NT2/D1 (cell line): ENCODE measurements at places on chromosomes 12 and 14.

GRCh38 chr14:22226381-22226780 is 362.6 kb downstream of the DAD1 start:
- no peak for DNase-seq

GRCh38 chr12:71214511-71215285 is 56.9 kb upstream of the TSPAN8 start:
- peak; percentile 70 for DNase-seq

- no peak for DNase-seq
These were observed 162.1 kb downstream of the FUT8 start for GRCh38 chr14:65574611-65575010.

DNA sequence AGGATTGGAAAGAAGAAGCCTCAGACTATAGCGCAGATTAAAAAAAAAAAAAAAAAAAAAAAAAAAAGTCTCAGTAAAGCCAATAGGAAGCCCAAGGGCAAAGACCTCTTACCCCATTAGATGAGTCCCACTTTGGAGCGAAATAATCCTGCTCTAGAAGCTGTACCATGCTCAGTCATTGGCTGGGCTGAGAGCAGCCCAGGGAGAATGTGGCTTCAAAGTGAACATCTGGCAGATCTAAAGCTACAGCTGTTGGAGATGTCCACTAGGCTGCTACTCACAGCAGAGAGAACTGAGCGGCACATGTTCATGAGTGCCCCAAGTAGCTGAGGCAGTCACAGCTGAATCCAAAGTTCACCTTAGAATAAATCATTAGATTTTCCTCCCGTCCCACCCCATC is 560.9 kb downstream of the MED13L start:
- DNase-seq, result no peak

GRCh38 chr12:6266971-6267721 is 43.3 kb upstream of the PLEKHG6 start:
- DNase-seq, result no peak

- no peak for DNase-seq
These were observed 5.0 kb downstream of the PLEKHD1 start for GRCh38 chr14:69489495-69489894.

DNA sequence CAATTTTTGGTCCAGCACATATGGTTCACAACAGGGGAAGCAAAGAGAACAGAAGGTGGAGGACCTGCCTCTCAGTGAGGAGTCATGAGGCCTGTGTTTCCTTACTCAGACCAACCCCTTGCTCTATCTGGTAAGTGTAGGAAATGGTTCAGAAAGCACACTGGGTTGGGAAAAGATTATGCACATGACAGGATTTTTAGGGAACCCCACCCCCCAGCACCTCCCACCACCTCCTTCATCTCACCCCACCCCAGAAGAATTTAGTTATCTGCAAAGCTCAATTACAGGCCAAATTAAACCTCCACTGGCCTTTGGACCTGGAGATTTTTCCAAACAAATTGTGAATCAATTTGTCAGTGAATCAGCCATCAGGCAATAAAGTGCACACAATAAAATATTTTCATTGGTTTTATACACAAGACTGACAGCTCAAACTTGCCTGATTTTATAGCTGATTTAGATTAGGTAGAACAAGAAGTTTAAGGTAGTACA is 132.8 kb downstream of the DACT1 start:
- DNase-seq, result no peak

DNA sequence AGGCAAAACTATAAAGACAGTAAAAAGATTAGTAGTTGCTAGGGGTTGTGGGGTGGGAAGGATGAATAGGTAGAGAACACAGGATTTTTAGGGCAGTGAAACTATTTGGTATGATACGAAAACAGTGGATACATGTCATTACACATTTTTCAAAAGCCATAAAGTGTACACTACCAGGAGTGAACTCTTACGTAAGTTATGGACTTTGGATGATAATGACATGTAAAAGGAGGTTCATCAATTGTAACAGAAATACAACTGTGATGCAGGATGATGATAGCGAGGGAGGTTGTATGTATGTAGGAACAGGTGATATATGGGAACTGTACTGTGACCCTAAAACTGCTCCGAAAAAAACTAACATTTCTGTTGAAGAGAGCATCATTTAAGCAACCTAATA is 15.1 kb upstream of the FGF6 start:
- DNase-seq, result no peak

- no peak for DNase-seq
These were observed 403.3 kb downstream of the ADAMTS20 start for GRCh38 chr12:43148691-43149090.

- no peak for DNase-seq
These were observed 1.3 kb downstream of the RITA1 start for GRCh38 chr12:113186666-113187325.

DNA sequence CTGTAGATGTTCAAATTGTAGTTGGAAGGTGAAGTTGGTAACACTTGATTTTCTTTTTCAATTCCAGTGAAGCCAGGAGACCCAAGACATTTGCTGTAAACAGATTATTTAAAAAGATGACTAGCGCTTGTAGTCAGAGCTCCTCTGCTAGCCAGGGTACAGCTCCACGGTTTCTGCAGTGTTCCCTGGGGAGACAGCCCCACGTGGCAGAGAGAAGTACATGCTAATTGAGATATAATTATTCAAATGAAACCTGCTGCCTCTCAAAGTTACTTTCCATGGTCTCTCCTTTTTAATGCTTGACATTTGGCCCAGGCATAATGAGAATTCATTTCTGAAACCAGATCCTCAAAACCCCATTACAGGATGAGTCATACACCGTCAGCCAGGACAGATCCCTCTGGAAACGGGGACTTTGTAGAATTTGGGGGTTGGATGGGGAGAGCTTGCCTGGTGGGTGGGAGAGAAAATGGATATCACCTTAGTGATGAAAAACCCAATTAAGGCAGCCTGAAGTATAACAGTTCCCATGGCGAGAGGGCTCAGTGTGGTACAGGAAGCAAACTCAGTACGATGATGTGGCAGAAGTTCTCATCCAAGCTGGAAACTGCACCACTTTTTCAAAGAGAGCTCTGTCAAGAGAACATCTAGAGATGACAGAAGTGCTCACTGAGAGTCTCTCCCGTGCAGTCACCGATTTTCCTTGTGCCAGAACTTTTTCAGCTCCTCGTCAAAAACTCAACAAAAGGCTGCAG is 637.7 kb upstream of the TMEM132C start:
- DNase-seq, result no peak

- no peak for DNase-seq
These were observed 57.4 kb downstream of the TMTC1 start for GRCh38 chr12:29726321-29726692.

DNA sequence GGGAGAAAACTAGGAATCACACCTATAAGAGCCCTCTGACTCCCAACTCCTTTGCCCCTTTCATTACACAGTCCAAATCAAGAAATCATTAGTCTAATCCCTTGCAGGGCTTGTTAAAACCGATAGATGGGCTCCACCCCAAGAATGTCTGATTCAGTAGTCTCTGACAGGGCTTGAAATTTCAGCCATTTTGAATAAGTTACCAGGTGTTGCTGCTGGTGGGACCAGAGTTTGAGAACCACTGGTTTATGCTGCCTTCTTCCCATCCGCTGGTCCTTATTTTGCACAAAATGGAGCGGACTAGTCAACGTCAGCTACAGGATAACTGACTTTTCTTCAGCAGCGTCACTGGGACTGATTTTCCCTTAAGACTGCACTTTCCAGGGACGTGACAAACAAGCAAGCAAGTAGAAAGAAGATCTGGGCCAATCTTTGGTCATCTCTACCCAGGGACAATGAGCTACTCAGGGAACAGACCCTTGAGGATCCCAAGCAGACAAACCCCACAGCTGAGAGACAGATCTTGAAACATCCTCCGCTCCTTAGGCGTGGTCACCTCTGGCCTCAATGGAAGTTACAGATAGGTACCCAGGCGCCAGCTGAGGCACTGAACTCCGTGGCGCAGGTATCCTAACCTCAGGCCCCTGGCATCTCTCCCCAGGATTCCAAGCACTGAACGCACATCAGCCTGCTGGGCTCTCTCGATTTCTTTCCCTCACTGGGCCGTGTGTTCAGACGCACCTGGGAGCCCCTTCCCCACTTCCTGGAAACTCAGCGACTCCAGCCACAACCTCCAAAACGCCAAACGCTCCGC is 900 bp downstream of the KCTD10 start:
- no peak for DNase-seq

DNA sequence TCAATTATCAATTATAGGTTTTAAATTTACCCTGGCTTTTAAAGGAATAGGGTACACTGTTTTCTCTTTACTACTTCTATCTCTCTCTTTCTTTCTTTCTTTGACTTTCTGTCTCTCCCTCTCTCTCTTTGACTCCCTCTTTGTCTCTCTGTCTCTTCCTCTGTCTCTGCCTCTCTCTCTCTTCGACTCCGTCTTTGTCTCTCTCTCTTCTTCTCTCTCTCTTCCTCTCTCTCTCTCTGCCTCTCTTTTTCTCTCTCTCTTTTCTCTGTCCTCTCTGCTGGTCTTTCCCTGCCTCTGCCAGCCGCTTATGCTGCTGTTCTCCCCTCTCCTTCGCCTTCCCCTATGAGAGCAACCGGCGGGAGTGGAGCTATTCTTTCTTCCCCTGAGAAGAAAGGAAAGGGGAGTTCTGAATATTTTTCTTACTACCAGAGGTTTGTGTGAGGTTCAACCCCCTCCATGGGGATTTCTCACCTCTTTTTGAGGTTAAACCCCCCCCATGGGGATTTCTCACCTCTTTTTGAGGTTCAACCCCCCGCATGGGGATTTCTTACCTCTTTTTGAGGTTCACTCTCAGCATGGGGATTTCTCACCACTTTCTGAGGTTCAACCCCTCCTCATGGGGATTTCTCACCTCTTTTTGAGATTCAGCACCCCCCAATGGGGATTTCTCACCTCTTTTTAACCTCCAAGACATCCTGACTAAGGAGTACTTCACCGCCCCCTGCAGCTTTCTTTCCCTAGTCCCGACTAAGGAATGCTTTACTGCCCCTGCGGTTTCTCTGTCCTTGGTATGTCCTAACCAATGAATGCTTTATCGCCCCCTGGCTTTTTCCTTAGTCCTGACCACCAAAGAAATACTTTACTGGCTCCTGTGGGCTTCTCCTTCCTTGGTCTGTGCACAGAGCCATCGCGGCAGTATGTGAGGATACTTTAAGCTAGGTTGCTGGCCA is 27.4 kb upstream of the DDHD1 start:
- DNase-seq, result peak; percentile 43

- DNase-seq, result no peak
These were observed 92.5 kb downstream of the SSPN start for GRCh38 chr12:26287671-26288381.

DNA sequence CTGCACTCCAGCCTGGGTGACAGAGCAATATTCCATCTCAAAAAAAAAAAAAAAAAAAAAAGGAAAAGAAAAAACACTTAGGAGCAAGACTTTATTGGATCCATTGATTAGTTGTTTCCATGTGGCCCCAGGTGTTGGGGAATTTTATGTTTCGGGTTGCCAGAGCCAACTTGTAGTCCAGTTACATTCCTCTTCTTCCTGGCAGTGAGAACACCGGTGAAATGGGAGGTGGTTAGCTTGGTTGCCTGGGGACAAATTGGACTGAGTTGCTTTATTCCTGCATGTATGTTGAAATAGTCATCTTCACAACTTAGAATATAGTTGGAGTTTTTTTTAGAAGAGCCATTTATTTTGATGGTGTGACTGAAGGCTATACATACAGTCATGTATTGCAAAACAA is 12.6 kb downstream of the RCOR1 start:
- no peak for DNase-seq

DNA sequence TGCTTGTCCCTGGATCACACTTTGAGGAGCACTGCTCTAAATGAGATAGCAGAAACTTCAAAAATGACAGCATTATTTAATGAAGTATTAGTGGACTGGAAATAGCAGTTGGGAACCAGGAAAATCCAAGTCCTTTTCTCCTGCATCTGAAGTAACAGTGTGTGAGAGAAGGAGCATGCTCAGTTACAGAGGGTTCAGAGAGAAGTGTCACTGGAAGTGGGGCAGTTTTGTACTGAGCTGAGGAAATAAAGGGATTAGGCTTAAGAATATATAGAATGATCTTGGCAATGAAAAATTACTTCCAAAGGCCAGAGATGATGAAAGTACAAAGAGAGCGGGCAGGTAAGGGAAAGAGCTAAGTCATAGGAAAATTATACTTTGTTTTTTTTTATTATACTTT is 130.9 kb downstream of the MIPOL1 start:
- no peak for DNase-seq

- DNase-seq, result no peak
These were observed 501 bp downstream of the C1R start for GRCh38 chr12:7091660-7092228.

DNA sequence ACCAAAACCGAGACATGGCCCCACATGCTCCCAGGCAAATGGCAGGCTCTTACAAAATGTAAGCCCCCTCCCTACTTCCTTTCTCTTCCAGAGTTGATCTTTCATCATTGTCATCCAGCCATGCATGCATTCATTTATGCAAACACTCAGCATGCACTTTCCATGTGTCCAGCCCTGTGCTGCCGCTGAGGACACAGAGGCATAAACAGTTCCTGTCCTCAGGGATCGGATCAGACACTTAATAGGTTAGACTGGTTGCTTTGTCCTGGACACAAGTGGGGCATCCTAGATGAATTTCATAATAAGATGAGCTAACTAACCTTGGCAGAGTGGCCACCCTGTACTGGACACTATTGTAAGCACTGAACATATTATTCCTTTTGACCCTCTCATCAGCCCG is 23.1 kb downstream of the PRIMA1 start:
- no peak for DNase-seq

DNA sequence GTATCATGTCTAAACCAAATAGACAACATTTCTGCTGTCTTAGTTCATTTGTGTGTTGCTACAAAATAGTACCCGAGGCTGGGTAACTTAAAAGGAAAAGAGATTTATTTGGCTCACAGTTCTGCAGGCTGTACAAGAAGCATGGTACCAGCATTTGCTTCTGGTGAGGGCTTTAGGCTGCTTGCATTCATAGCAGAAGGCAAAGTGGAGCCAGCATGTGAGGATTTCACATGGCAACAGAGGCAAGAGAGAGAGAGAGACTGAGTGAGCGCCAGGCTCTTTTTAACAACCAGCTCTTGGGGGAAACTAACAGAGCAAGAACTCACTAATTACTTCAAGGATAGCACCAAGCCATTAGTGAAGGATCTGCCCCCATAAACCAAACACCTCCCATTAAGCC is 271.4 kb upstream of the SRRM4 start:
- DNase-seq, result no peak

- DNase-seq, result no peak
These were observed 60.0 kb downstream of the TMTC2 start for GRCh38 chr12:82746668-82747067.

DNA sequence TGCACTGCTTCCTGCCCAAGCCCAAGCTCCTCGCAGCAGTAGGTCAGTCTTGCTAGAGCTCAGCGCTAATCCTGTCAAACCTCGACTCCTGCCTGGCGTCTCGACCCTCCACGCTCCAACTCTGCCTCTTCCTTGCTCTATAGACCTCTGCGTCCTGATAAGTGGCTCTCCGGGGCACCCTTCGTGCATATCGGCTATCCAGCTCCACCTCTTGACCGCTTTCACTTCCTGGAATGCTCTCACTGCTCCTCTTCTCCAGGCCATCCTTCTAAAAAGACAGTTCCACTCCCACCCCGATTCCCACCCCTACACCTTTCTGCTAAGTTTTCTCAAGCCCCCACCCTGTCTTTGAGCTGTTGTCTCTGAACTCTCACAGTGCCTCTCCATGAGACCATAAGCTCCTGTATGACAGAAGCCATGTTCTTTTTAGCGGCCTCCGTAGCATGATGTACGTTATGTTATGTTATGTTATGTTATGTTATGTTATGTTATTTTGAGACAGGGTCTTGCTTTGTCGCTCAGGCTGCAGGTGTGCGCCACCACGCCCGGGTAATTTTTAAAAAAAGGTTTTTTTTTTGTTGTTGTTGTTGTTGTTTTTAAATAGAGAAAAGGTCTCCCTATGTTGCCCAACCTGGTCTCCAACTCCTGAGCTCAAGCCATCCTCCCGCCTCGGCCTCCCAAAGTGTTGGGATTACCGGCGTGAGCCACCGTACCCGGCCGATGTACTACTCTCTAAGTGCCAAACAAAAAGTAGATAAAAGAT is 601 bp downstream of the COX14 start:
- DNase-seq, result peak; percentile 46
